ENCODE measurements at places on chromosomes 11 and 22.

DNA sequence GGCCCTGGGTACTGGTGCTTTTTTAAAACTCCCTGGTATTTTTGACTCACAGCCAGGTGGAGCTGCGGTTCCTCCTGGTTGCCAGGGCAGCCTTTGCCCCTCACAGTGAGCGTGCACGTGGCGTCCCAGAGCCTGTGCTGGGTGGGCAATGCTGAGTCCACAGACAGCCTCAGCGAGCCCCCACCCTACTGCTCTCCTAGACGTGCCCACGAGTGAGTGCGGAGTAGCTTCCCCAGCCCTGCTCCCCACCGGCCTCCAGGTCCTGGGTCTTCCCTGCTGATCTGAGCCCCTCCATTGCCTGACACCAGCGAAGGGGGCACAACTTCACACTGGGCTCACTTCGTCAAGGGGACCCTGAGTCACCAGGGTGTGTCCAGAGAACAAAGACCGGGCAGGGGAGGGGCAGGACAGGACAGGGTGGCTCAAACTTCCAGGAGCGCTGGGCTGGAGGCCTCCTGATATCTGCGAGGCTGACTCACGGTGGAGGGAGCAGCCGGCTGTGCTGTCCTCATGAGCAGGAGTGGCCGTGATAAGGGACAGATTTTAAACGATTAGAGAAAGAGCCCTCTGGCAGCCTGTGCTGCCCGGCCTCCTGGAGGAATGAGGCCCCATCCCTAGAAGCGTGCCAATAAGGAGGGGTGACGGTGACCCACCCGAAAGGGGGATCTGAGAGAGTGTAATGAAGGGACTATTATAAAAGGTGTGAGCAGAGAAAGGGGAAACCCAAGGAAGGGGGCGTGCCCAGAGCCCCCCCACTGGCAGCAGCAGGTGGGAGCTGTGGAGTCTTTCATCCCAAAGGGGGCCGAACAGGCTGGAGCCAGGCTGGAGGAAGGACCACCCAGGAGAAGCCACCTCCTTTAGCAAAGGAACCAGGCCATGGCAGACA lies 129.3 kb upstream of the FGF3 start:
- H3K27ac ChIP-seq, result no peak overlapping the region
- no peak overlapping the region for H3K4me3 ChIP-seq
- DNase-seq, result peak; percentile 35
- no peaks in the 10 kb centered on the region for H3K4me1 ChIP-seq
- H3K27me3 ChIP-seq, result peaks cover 19% of the 10 kb centered on the region

DNA sequence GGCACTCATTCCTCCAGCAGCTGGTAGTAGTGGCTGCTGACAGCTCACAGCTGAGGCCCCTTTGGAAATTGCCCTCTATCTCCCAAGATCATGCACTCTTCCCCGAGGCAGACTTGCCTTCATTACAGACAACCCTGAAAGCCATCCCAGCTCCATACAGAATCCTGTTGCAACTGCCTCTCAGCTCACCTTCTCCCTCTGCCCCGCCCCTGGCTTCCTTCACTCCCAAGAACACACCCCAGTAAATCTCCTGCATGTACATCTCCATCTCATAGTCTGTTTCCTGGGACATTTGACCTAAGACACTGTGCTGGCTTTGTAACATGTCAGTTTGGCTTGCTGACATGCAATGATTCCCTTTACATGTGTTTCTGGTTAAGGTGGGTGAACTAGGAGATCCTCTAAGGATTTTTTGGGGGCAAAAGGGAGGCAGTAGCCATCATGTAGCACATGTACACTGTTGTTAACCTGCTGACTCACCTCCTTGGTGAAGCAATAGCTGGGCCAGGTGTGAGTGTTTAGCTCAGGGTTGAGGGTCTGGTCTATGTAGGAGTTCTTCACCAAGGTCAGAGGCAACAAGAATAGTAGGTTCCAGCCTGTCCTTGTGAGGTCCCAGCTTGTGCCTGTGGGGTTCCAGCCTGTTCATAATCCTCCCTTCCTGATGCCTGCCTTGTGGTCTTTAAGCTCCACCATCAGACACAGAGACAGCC lies 179.6 kb downstream of the CSNK2A3 start:
- no peaks in the 10 kb centered on the region for H3K27me3 ChIP-seq
- DNase-seq, result no peak
- H3K4me1 ChIP-seq, result no peaks in the 10 kb centered on the region
- no peaks in the 10 kb centered on the region for H3K36me3 ChIP-seq
- H3K27ac ChIP-seq, result no peak overlapping the region

GRCh38 chr11:10742460-10743208 lies 8.4 kb upstream of the CTR9 start:
- DNase-seq, result no peak
- no peak overlapping the region for H3K4me3 ChIP-seq

DNA sequence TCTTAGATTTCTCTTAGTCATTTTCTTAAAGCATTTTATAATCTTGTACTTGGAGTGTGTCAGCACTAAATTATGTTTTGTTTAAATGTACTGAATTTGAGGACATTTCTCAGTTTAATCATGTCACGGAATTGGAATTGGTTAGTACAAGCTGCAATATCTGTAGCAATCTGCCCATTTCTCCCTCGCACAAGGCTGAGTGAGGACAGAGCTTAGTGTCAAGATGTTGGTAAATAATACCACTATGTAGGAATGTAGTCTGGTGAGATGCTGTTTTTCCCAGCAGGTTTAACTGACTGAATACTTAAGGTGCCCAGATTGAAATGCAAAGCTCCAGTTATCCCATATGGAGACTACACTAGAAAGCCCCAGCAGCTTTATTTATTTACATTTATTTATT lies 30.6 kb downstream of the SREBF2 start:
- H3K4me3 ChIP-seq, result no peak overlapping the region
- H3K36me3 ChIP-seq, result peaks cover 41% of the 10 kb centered on the region
- no peaks in the 10 kb centered on the region for H3K27me3 ChIP-seq
- peak overlapping the region; percentile 13 for H3K27ac ChIP-seq

DNA sequence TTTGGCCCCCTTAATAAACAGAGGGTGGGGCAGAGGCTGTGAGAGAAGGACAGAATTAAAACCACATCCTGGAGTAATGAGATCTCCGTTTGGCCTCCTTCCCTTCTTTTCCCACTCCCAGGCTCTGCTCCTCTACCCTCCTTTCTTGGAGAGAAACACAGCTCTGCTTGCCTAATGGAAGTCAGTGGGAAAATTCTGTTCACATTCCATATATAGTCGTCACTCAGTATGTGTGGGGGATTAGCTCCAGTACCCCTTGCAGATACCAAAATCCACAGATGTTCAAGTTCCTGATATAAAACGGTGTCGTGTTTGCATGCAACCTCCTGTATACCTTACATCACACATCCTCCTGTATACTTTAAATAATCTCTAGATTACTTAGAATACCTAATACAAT lies 37.6 kb upstream of the THY1 start:
- H3K36me3 ChIP-seq, result no peaks in the 10 kb centered on the region
- DNase-seq, result no peak
- no peak overlapping the region for H3K4me3 ChIP-seq
- H3K27me3 ChIP-seq, result no peaks in the 10 kb centered on the region

DNA sequence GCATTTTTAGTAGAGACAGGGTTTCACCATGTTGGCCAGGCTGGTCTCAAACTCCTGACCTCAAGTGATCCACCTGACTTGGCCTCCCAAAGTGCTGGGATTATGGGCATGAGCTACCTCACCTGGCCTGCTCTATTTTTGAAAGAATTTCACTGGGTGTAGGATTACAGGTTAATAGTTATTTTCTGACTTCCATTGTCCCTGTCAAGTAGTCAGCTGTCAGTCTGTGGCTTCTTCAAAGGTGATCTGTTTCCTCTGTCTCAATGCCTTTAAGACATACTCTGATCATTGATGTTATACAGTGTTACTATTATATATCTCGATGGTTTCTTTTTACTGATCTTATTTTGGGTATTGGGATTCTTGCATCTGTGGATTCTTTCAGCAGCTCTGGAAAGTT lies 10.1 kb upstream of the EXT2 start:
- no peaks in the 10 kb centered on the region for H3K27me3 ChIP-seq
- H3K4me1 ChIP-seq, result peaks cover 13% of the 10 kb centered on the region
- H3K27ac ChIP-seq, result no peak overlapping the region
- H3K4me3 ChIP-seq, result no peak overlapping the region
- H3K36me3 ChIP-seq, result no peaks in the 10 kb centered on the region

DNA sequence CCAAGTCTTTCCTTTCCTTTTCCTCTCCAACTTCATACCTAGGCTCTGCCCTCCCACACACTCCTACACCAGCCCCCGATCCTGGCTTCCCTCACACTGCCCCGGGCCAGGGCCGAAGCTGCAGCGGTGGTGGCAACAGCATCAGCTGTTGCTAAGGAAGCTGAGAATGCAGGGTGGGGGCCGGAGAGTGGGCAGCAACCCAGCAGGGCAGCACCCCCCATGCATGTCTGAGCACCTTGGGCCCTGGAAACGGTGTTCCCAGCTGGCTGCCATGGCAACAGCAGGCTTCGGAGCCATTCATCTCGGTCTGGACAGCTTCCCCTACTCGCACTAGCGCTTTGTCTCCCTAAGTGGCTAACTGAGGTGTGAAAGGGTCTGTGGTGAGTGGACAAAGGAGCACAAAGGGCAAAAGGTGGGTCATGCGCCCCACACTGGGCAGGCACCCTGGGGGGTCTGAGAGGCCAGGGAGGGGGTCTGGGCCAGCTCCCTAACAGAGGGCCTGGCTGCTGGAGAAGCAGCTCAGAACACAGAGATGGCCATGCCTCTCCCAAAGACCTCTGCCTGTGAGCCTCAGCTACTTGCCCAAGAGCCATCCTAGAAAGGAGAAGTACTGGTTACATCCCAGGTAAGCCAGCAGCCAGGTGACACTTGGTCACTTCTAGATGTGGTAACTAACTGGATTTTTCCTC lies 42.1 kb upstream of the JAM3 start:
- H3K27me3 ChIP-seq, result peaks cover 63% of the 10 kb centered on the region
- H3K36me3 ChIP-seq, result no peaks in the 10 kb centered on the region
- no peak overlapping the region for H3K4me3 ChIP-seq
- no peak for DNase-seq
- H3K27ac ChIP-seq, result no peak overlapping the region

DNA sequence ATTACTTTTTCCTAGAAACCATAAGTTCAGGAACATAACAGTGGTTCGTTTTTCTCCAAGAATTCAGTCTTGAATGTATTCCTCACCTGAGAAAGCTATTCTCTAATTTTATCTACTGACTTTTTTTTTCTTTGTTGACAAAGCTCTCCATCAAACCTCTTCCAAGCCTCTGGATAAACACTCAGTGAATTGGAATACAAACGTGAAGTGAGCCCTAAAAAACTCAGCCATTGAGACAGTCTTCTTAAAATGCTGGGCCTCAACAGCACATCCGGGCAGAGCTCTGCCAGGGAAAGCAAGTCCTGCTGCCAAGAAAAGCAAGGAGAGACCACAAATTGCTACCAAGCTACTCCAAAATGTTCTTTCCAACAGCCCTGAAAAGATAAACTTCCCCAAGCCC lies 7.7 kb upstream of the SLC1A2 start:
- H3K4me3 ChIP-seq, result no peak overlapping the region
- no peak overlapping the region for H3K27ac ChIP-seq
- H3K36me3 ChIP-seq, result no peaks in the 10 kb centered on the region
- no peaks in the 10 kb centered on the region for H3K4me1 ChIP-seq
- no peak for DNase-seq

DNA sequence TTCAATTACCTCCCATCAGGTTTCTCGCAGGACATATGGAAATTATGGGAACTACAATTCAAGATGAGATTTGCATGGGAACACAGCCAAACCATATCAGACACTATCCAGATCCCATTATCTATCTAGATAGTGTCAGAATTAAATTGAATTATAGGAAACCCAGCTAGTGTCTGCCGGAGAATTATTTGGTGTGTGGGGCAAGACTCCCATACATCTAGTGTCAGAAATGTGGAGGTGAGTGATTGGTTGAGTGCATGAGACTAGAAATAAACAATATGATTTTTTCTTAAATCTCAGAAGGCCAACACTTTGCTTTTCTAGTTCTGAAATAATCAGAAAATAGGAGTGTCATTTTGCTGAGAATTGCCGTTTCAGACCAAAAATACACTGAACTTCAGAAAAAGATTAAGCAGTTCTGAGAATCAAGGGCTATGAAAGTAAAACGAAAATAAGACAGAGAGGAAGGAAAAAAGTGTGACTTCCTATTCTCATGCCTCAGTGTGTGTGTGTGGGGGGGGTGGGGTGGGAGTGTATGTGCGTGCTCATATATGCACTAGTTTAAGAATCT lies 21.3 kb downstream of the CASP12 start:
- H3K27me3 ChIP-seq, result no peaks in the 10 kb centered on the region
- no peak overlapping the region for H3K27ac ChIP-seq
- H3K4me1 ChIP-seq, result no peaks in the 10 kb centered on the region
- no peak overlapping the region for H3K4me3 ChIP-seq
- no peak for DNase-seq

DNA sequence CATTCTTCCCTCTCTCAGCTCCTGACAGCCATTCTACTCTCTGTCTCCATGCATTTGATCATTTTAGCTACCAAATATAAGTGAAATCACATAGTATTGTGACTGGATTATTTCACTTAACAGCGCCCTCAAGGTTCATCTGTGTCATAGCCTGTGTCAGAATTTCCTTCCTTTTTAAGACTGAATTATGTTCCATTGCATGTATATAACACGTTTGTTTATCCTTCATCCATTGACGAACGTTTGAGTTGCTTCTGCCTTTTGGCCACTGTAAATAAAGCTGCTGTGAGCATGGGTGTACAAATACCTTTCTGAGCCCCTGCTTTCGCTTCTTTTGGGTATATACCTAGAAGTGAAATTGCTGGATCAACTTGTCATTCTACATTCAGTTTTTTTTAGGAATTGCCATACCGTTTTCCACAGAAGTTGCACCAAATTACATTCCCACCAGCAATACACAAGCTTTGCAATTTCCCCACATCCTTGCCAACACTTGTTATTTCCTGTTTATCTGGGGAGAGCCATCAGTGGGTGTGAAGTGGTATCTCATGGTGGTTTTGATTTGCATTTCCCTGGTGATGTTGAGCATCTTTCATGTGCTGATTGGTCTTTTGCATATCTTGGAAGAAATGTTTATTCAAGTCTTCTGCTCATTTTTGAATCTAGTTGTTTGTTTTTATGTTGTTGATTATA lies 17.5 kb downstream of the GLB1L2 start:
- no peaks in the 10 kb centered on the region for H3K27me3 ChIP-seq
- no peaks in the 10 kb centered on the region for H3K4me1 ChIP-seq
- DNase-seq, result no peak
- no peak overlapping the region for H3K27ac ChIP-seq
- no peak overlapping the region for H3K4me3 ChIP-seq

DNA sequence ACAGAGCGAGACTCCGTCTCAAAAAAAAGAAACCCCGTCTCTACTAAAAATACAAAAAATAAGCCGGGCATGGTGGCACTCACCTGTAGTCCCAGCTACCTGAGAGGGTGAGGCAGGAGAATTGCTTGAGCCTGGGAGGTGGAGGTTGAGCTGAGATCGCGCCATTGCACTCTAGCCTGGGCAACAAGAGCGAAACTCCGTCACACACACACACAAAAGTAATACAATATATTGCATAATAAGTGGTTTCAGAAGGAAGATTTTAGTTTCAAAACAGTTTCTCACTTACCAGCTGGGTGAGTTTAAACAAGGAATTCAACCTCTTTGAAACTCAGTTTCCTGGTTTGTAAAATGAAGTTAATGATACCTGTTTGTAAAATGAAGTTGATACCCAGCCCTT lies 32.7 kb upstream of the HTR3A start:
- H3K27ac ChIP-seq, result no peak overlapping the region
- no peaks in the 10 kb centered on the region for H3K36me3 ChIP-seq
- no peak for DNase-seq
- H3K27me3 ChIP-seq, result no peaks in the 10 kb centered on the region
- H3K4me3 ChIP-seq, result no peak overlapping the region
- H3K4me1 ChIP-seq, result peaks cover 5% of the 10 kb centered on the region
